NCI-H1105 (cell line): ENCODE measurements at places on chromosomes 2 and 18.

DNA sequence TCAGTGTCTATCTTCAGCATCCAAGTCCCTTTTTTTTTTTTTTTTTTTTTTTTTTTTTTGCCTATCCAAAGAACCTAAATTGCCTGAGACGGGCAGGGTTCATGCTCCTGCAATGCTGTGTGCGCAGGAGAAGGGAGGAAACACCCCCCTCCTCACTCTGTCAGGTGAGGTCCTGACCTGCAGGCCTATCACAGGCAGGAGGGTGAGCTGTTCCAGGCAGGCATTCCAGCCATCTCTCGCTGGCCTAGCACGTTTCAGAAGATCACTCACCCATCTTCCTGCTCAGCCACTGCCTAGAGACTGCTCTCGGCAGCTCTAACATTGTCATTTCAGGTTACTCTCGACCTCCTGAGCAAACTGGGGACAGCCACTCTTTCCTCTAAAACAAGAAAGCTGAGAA, 48.4 kb upstream of the LAPTM4A start:
- DNase-seq, result no peak

GRCh38 chr18:30562231-30562630, 480.3 kb downstream of the DSC3 start:
- DNase-seq, result no peak

- no peak for DNase-seq
Measured at GRCh38 chr2:226220511-226220910, 579.1 kb downstream of the IRS1 start.

- DNase-seq, result no peak
Measured at GRCh38 chr2:85247610-85248009, 80.2 kb downstream of the TGOLN2 start.

DNA sequence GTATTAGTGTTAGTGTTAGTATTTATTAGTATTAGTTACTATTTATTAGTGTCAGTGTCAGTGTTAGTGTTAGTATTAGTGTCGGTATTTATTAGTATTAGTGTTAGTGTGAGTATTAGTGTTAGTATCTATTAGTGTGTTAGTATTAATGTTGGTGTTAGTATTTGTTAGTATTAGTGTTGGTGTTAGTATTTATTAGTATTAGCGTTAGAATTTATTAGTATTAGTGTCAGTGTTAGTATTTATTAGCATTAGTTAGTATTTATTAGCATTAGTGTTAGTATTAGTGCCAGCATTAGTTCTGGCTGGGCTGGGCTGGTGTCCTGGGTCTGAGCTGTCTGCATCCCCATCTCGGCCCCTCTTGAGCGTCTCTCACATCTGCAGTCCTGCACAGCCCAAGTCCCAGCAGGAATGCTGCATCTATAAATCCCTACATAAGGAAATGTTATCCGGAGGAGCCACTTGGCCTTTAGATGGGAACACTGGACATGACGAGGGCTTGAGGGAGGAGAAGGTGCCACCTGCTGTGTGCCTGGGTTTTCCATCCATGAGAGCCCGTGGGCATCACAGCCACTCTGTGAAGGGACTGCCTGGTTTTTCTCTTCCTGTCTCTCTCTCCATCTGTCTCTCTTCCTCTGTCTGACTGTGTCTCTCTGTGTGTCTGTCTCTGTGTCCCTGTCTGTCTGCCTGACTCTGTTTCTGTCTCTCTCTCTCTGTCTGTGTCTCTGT, 33.6 kb downstream of the TWIST2 start:
- no peak for DNase-seq

DNA sequence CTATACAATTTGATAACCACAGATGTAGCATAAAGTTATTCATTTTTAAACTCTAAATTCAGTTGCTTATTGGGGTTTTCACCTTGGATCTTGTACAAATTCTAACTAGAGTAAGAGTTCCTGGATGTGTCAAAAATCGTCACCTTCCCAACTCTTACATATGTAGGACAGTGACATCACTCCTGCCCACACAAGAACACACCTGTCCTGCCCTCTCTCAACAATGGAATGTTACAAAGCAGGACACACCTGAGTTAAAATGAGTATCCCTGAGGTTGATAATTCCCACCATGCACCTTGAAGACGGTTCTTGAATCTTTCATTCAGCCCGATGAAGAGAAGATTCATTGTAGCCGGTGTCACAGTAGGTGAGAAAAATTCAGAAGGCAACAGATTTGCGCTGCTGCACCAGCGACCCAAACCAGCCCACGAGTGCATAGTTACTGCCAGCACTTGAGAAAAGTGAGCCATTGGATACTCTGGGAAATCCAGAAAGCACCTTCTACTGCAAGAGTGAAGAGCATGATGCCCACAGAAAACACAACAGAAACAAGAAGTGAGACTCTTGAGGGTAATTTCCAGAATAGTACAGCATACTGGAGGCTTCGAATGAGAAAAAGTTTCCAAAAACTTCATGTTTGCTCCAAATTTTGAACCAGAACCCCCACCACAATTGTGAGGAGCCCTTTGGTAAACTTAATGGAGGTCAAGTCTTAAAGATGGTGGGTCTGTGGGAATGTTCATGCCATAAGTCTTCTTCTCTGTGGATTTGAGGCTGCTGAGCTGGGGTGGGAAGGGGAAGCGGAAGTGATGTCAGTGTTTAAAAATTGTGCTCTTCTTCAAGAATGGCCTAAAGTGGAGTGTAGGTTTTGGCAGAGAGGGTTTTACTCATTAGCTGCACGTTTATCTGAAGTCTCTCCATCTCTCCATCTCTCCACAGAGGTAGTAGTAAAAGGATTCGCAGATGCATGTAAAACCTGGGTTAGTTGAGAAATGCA, 34.7 kb upstream of the ADAM23 start:
- DNase-seq, result no peak

- DNase-seq, result no peak
Measured at GRCh38 chr18:7436166-7436565, 130.9 kb upstream of the PTPRM start.

- no peak for DNase-seq
Measured at GRCh38 chr2:169727065-169727464, 6.6 kb upstream of the KLHL23 start.
